Activated gamma-delta T cell treated with anti-CD3 and anti-CD28 coated beads, Interleukin-2, amount 50 U/mL, for 16 hours (primary cell): ENCODE measurements at places on chromosomes 1 and 21.

- DNase-seq = no peak
Measured at GRCh38 chr1:218330043-218330623, 15.0 kb upstream of the TGFB2 start.

- DNase-seq = no peak
Measured at GRCh38 chr1:160399544-160400222, 681 bp upstream of the VANGL2 start.

DNA sequence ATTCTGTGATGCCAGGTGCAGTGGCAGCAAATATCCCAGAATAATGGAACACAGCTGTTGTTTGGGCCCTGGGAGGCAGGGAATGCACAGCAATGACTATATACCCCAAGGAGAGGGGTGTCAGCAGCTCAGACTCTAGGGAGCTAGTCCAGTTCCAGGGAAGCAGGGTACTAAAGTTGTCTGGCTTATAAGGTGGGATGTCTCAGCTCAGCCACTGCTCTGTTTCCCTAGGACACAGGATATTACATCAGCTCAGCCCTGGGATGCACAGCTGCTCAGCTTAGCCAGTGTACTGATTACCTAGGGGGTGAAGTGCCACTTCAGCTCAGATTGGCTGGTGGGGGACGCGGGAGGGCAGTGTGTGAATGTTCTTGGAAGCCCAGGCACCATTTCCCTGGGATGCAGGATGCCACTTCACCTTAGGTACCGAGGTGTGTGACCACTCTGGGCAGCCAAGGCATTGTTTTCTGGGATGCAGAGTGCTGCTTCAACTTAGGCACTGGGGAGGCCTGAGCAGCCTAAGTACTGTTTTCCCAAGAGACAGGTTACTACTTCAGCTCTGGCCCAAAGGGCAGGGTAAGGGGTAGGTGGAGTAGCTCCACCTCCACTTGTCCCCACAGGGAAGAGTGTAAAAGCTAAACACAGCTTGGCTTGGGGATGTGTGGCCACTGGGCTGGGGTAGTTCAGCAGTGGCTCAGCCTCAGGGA, 59.4 kb downstream of the DIPK1A start:
- DNase-seq = no peak

GRCh38 chr1:58850636-58851035, 66.8 kb upstream of the JUN start:
- DNase-seq = no peak
